Activated T-cell treated with anti-CD3 and anti-CD28 coated beads, Interleukin-2, amount 50 U/mL, for 72 hours (primary cell): ENCODE measurements at places on chromosomes 11 and 22. TPM values are rescaled to one million over a fixed set of nuclear protein-coding genes. Genes with fewer than 3 reads are reported as not detected.

DNA sequence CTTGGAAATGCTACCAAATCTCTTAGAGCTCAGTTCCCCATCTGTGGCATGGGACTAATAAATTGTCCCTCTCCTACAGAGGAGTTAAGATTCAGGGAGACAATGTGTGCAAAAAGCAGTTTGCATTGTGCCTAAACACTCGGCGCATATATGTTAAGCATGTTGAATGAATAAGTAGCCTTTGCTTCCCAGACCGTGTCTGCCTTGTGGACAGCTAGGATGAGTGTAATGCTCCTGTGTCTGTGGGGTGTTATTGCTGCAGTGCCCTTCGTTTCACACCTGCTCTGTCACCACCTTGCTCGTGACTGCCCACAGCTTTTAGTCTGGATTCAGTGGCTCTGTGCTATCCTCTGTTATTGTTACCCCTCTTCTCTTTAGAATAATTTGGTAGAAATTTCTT lies 14.1 kb downstream of the ENDOD1 start:
- H3K27ac ChIP-seq: no peak overlapping the region
- no peak for DNase-seq
- H3K36me3 ChIP-seq: no peaks in the 10 kb centered on the region
- no peaks in the 10 kb centered on the region for H3K27me3 ChIP-seq
- no peak overlapping the region for H3K4me3 ChIP-seq

- no peaks in the 10 kb centered on the region for H3K36me3 ChIP-seq
- H3K27ac ChIP-seq: no peak overlapping the region
- no peak for DNase-seq
- no peaks in the 10 kb centered on the region for H3K27me3 ChIP-seq
- no peak overlapping the region for H3K4me3 ChIP-seq
- H3K4me1 ChIP-seq: no peaks in the 10 kb centered on the region
Observed at GRCh38 chr11:2839395-2839943, 46.1 kb downstream of the CDKN1C start.

Gene OR51E2
- not detected for total RNA-seq

DNA sequence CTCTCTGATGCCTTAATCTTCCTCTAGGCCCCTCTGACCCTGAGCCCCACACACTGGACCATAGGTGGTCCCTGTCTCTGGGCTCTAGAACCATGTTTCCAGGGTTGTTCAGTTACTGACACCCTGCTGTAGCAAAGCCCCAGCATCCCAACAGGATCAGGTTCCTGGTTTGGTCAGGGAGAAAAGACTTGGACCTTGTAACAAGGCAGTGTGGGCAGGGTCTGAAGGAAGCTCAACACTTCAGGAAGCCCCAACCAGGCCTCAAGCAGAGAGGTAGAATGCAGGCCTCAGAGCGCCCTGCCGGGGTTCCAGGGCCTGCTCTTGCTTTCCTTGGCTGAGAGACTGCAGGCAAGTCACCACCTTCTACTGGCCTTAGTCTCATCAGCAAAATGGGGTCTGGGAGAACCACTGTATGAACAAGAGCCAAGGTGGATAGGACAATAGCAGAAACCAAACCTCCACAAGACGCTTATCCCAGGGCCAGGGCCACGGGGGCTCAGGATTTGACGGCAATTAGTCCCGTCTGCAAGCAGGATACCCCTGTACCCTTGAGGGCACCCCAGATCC lies 4.8 kb downstream of the ARAP1 start:
- peaks cover 45% of the 10 kb centered on the region for H3K4me1 ChIP-seq
- no peaks in the 10 kb centered on the region for H3K27me3 ChIP-seq
- no peak overlapping the region for H3K4me3 ChIP-seq

DNA sequence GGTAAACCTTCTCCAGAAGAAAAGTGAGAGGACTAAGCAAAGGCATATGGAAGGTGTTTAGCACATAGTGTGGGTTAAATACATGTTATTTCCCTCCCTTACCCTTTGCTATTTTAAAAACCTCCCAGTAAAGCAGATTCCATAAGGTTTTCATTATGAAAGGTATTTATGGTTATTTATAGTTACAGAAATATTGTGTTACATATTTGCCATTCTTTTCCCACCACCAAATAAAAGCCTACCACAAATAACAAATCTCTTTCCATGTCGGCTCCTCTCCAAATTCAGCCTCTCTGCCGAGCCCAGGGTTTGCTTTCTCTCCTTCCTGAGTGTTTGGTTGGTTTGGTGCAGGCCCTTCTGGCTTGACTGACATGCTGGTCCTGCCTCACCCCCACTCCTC lies 64.4 kb downstream of the INSC start:
- H3K4me3 ChIP-seq: no peak overlapping the region
- DNase-seq: no peak

- no peaks in the 10 kb centered on the region for H3K36me3 ChIP-seq
- H3K27me3 ChIP-seq: peaks cover 8% of the 10 kb centered on the region
- no peak overlapping the region for H3K27ac ChIP-seq
- no peak for DNase-seq
Observed at GRCh38 chr22:17922925-17923903, 101.1 kb downstream of the MICAL3 start.

Gene CFL1
- total RNA-seq: 477 TPM

Gene SMIM38
- total RNA-seq: 2.3 TPM

Gene LYVE1
- total RNA-seq: not detected

Gene CFAP68
- total RNA-seq: 24.9 TPM

Gene NCAPH2
- total RNA-seq: 120 TPM

GRCh38 chr11:122852074-122852795 lies 13.9 kb downstream of the CRTAM start:
- peaks cover 83% of the 10 kb centered on the region for H3K4me1 ChIP-seq
- peak; percentile 50 for DNase-seq
- H3K27me3 ChIP-seq: no peaks in the 10 kb centered on the region
- H3K27ac ChIP-seq: peak overlapping the region; percentile 16
- H3K4me3 ChIP-seq: peak overlapping the region; percentile 70

Gene OR5P2
- total RNA-seq: not detected

DNA sequence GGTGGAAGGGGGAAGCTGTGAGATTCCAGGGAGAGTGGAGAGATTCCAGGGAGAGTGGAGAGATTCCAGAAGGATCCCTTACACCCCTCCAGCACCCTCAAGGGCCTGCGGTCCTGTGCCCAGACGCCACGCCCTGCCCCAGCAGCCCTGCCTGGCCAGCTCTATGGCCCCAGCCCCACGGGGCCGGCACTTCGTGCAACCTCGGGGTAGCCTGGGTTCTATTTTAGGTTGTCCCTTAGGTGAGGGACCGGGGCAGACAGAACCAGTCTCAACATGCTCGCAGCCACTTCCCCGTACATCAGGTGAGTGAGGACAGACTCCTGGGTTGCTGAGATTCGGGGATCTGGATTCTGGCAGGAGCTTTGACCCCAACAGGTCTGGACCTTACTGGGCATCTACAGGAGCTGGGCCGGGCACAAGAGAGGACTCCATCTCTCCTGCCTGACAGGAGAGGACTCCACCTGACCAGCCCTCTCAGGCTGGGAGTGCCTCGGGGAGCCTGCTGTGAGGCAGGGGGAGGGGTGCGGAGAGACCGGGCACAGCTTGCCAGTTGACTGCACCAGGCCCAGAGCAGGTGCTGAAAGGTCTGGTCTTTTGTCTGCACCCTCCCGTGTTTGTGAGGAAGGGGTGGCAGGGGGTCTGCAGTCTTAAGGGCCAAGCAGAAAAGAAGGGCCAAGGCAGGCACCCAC lies 8.5 kb upstream of the ADORA2A start:
- H3K4me1 ChIP-seq: peaks cover 9% of the 10 kb centered on the region
- no peak for DNase-seq
- H3K36me3 ChIP-seq: peaks cover 1% of the 10 kb centered on the region
- no peak overlapping the region for H3K4me3 ChIP-seq
- no peaks in the 10 kb centered on the region for H3K27me3 ChIP-seq

- no peak overlapping the region for H3K27ac ChIP-seq
- H3K4me3 ChIP-seq: peak overlapping the region; percentile 28
- no peaks in the 10 kb centered on the region for H3K36me3 ChIP-seq
- peaks cover 38% of the 10 kb centered on the region for H3K4me1 ChIP-seq
Observed at GRCh38 chr11:108752297-108752751, 87.5 kb downstream of the DDX10 start.

- no peak overlapping the region for H3K4me3 ChIP-seq
- H3K4me1 ChIP-seq: peaks cover 16% of the 10 kb centered on the region
- H3K36me3 ChIP-seq: no peaks in the 10 kb centered on the region
- H3K27me3 ChIP-seq: peaks cover 6% of the 10 kb centered on the region
- no peak overlapping the region for H3K27ac ChIP-seq
- no peak for DNase-seq
Observed at GRCh38 chr22:30047364-30047738, 32.9 kb upstream of the HORMAD2 start.

DNA sequence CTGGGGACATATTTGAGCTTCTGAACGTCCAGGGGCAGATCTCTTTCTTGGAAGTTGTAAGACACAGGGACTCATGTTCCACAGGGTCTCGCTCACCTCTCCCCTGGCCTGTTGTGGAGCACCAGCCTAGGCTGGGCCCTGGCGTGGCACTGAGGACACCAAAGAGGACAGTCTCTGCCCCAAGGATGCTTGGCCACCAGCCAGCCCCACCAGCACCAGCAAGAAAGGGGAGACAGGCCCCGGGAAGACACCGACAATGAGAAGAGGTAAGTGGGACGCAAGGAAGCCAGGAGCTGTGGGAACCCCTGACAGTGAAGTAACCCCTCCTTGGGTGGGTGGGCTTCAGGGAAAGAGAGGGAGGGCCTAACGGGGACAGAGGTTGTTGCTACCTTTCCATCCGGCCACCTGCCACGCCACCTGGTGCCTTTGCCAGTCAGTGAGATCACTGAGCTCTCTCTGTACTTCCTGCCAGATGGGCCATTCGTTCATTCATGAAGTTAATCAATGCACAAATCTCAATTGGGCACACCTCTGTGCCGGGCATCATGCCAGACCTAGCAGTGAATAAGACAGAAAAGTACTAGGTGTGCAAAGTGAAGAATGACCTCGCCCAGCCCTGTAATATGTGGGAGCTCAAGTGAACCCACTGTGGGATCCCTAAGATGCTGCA lies 11.1 kb downstream of the APOL5 start:
- no peaks in the 10 kb centered on the region for H3K36me3 ChIP-seq
- H3K4me1 ChIP-seq: no peaks in the 10 kb centered on the region
- H3K27me3 ChIP-seq: peaks cover 9% of the 10 kb centered on the region
- no peak overlapping the region for H3K27ac ChIP-seq
- no peak overlapping the region for H3K4me3 ChIP-seq

Gene GLYAT
- not detected for total RNA-seq

GRCh38 chr11:16365581-16366228 lies 9.4 kb upstream of the SOX6 start:
- H3K27ac ChIP-seq: no peak overlapping the region
- no peaks in the 10 kb centered on the region for H3K36me3 ChIP-seq
- no peaks in the 10 kb centered on the region for H3K27me3 ChIP-seq

Gene P2RX3
- total RNA-seq: not detected

DNA sequence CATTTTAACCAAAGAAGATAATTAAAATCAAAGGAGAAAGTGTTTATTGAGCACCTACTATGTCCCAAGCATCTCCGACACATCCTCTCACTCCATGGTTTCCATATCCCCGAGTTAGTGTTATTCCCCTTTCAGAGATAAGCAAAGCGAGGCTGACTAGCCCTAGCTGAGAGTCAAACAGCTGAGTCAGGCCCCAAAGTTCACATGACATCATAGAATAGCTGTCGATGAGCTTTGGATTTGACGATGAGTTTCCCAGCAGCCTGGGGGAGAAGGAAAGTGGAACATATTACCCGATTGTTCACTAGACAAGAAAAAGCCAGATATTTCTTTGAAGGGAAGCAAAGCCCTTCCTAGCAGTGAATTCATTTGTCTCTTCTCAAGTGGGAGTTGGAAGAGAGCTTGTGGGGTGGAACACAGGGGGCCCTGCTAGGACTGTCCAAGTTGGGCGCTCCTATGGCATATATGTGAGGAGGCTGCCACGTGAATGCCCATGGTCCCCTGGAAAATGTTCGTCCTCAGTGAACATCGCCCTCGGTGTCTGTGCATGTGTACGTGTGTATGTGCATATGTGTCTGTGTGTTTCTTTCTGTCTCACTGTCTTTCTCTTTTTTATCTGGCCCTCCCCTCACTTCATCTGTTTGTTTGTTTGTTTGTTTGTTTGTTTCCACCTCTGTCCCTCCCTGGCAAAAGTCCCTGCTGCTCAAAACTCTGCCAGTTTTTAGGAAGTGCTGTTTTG lies 493 bp upstream of the CYTH4 start:
- H3K27me3 ChIP-seq: peaks cover 8% of the 10 kb centered on the region
- peak overlapping the region; percentile 93 for H3K4me3 ChIP-seq
- H3K36me3 ChIP-seq: peaks cover 6% of the 10 kb centered on the region
- peak overlapping the region; percentile 98 for H3K27ac ChIP-seq

Gene SERHL2
- total RNA-seq: 1.2 TPM

Gene CARD16
- total RNA-seq: 8.0 TPM

DNA sequence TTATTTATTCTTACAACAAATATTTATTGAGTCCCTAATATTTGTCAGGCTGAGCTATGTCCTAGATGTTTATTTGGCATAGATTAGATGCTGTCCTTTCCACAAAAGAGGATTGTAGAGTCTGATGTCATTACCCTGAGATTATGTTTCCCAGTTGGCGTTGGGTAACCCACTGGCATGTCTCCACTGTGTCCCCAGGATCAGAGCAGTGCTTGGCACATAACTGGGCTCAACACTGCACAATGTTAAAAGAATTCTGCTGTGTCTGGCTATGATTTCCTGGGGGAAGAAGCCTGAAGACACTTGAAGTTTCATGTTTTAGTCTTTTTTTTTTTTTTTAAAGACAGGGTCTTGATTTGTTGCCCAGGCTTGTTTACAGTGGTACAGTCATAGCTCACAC lies 4.0 kb downstream of the RCN1 start:
- no peak overlapping the region for H3K27ac ChIP-seq
- H3K4me1 ChIP-seq: peaks cover 8% of the 10 kb centered on the region
- peaks cover 22% of the 10 kb centered on the region for H3K36me3 ChIP-seq
- H3K4me3 ChIP-seq: no peak overlapping the region
- DNase-seq: no peak

GRCh38 chr11:95257456-95257971 lies 26.5 kb upstream of the SESN3 start:
- no peak overlapping the region for H3K27ac ChIP-seq
- H3K4me1 ChIP-seq: peaks cover 40% of the 10 kb centered on the region
- no peaks in the 10 kb centered on the region for H3K36me3 ChIP-seq
- DNase-seq: no peak
- no peak overlapping the region for H3K4me3 ChIP-seq

Gene TCIRG1
- total RNA-seq: 141 TPM

Gene INS
- not detected for total RNA-seq

DNA sequence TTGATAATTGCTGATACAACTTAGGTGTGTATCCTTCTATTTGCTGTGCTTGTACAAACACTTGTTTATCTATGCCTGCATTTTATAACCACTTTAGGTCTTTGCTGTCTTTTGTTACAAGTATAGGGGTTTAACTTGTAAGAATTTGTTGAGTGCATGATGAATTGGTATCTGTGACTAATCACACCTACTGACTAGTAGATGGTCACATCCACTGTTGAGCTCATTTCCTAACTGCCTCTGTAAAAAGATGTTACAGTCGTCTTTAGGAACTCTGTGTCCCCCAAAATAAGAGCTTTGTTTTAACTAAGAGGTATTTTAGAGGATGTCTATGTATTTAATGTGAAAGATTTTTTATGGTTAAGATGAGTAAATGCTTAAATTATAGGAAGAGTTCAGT lies 60.5 kb downstream of the HIPK3 start:
- no peaks in the 10 kb centered on the region for H3K36me3 ChIP-seq
- H3K4me3 ChIP-seq: no peak overlapping the region
- peak overlapping the region; percentile 68 for H3K27ac ChIP-seq
- DNase-seq: no peak
- no peaks in the 10 kb centered on the region for H3K27me3 ChIP-seq
- H3K4me1 ChIP-seq: peaks cover 15% of the 10 kb centered on the region

Gene PGA3
- not detected for total RNA-seq

GRCh38 chr22:27205492-27206373 lies 548.3 kb downstream of the MIAT start:
- H3K4me3 ChIP-seq: no peak overlapping the region
- no peaks in the 10 kb centered on the region for H3K36me3 ChIP-seq
- no peak overlapping the region for H3K27ac ChIP-seq
- no peaks in the 10 kb centered on the region for H3K27me3 ChIP-seq

Gene NXPE1
- total RNA-seq: not detected
